ENCODE measurements at places on chromosomes 6 and 20.

DNA sequence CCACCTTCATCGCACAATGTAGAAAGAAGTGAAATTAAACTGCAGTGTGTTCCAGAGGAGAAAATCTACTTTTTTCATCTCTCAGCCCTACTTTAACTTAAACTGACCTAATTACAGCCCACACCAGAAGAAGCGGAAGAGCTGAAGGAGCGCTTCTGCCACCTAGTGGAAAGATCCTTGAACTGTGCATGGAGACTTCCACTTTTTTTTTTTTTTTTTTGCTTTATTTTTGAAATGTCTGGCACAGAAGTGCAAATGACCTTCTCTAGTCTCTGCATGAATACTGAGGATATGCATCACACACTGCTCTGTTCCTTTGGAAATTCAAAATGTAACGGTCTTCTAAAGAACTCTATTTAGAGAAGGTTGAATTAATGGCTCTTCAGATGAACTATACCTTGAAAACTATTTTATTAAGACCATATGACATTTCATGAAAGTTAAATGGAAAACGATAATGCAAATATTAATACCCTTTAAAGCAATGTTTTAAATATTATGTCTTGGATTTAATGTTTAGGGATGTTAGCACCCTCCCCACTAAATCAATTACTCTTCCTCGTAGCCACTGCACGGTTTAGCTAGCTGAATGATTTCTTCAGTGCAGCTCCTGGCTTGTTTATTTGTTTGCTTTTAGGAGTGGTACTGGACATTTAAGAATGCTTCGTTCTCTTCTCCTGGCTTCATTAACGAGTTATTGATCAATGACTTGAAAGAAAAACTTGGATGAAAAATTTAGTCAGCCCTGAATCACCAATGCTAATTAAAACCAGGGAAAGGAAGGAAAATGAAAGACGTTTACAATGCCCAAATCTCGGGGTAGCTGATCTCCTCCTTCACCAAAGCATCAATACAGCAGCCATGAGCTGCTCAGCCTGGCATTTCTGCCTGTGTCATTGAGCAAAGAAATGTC, 569.6 kb upstream of the GJE1 start:
- peak; percentile 50 for DNase-seq

- peak; percentile 82 for DNase-seq
These were observed at the start of gene ACSS1 for GRCh38 chr20:25058051-25058846. Gene ACSS1, minus strand, starts transcription at chr20:25058139. Its CDS starts 37 bp downstream, at chr20:25058102.

GRCh38 chr6:138818496-138819194, 22.8 kb downstream of the ECT2L start:
- no peak for DNase-seq

DNA sequence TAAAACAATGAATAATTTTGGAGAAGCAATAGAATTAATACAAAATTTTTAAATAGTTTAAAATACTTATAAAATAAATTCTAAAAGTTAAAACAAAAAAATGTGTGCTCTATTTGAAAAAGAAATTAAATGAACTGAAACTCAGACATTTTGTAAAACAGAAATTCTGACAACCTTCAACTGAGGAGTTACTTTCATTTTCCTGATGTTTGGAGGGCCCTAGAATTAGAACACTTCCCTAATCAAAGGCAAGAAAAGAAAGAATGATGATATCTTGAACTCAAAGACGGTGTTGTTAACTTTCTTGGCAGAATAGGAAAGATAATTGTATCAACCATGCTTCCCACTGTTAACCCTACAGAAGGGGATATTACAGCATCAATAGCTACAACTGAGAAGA, 27.9 kb downstream of the SNX14 start:
- no peak for DNase-seq

Measured in activated CD8-positive, alpha-beta memory T cell treated with anti-CD3 and anti-CD28 coated beads, Interleukin-2, amount 50 U/mL, for 48 hours (primary cell).